OCI-LY7 (cell line): ENCODE measurements at places on chromosomes 3 and 15.

DNA sequence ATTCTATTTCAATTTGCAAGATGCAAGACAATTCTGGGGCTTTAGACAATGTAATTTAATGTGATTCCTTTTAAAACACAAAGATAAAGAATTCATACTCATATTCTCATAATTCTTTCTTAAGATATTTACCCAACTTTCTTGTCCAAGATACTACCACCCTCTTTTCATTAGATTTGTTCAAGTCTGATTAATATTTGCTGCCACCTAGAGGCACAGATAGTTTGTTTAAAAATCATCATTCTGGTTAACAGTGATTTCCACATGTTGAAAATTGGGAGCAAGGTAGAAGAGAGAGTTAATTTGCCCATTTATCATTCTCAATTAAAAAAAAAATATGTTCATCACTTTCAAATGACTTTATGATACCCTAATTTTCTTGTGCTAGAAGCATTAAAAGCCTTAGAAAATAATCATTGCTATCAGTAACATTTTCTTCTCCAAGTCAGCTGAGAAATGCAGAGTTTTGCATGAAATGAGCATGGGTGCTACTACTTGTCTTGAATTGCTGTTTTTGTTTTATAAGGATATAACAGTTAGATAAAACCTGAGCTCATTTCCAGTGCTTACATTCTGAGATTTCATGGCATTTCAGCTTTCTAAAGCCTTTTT is 11.6 kb downstream of the TAMM41 start:
- peak; percentile 24 for DNase-seq

- DNase-seq, result no peak
Observed at GRCh38 chr15:56185980-56186379, 57.7 kb downstream of the RFX7 start.

DNA sequence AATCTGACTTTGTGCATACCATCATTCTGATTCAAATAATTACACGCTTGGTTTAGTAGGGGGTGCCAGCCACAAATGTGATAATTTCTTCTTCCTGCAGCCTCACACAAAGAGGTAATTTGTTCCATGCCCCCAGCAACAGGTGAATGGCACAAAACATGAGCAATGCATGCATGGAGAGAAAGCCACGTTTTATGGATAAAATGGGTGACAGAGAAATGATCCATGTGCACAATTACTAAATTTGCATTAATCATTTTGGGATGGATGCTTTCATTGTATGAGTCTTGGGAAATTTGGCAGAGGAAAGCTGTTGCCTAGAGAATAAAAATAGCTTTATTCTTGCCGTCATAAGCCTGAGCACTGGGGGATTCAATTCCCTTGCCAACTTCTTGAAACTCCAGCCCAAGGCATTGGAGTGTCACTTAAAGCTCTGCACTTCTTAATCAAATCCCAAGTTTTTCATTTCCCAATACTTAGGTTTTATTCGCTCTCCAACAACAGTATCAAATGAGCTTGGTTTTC is 411.6 kb downstream of the GBE1 start:
- no peak for DNase-seq

DNA sequence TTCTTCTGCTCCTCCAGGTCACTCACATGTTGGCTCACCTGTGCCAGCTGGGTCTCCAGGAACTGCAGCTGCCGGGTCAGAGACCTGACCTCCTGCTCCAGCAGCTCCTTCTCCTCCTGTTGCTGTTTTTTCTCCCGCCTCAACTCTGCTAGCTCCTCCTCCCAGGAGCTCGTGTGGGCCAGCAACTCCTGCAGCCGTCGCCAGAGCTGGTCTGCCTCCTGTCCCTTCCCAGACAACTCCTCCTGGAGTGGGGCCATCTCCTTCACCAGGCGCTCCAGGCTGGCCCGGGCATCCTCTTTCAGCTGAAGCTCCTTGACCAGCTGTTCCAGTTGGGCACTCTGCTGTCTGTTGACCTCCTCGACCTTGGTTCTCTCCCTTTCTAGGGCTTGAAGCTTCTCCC is 24.5 kb downstream of the CXCR6 start:
- DNase-seq, result no peak

DNA sequence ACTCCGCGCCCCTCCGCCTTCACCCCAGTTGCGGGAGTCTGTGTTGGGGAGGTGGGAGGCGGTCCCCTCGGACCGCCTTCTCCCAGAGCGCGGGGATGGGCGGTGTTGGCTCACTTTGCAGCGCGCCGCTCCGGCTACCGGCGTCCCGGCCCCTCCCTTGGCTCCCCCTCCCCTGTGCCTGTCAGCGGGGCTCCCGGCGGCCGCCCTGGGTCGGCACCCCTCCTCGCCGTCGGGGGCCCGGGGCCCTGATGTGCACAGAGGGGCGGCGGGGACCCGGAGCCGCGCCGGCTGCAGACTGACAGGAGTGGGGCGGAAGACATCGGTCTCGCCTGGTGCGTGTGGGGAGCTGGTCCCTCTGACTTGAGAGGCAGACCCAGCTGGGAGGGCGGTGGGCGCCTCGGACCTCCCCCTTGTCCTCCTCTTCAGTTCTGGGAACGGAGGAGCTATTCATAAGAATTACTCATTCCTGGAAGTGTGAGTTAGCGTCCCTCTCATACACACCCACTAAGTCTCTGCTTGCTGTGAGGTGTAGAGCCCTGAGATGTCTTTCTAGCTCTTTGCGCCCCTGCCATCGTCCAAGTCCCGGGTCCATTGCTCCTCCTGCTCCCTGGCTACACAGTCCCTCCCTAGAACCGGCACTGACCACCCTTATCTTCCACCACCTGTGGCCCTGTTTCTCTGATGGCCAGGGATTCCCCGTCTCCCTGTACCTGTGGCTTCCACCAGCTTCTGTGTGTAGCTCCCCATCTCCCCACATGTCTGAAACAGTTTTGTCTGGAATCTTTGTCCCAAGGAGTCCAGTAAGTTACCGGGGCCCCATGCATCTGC is 42.3 kb upstream of the ROPN1 start:
- no peak for DNase-seq

GRCh38 chr15:38638126-38638525 is 73.5 kb upstream of the RASGRP1 start:
- no peak for DNase-seq

DNA sequence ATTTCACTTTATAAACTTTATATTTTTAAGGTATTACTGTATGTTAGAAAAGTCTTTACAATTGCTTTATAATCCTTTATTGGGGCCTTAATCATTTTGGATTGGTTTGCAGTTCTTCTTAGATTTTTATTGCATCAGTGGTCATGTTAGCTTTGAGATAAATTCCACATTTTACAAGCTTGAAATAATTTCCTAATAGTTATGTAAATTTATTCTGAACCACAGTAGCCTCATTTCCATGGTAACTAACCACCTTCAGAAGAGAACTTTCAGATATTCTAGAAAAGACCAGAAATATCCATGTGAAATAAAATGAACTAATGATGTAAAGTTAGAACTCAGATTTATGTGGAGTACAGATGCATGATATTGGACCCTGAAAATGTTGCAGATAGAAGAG is 94.2 kb downstream of the NEO1 start:
- DNase-seq, result no peak

DNA sequence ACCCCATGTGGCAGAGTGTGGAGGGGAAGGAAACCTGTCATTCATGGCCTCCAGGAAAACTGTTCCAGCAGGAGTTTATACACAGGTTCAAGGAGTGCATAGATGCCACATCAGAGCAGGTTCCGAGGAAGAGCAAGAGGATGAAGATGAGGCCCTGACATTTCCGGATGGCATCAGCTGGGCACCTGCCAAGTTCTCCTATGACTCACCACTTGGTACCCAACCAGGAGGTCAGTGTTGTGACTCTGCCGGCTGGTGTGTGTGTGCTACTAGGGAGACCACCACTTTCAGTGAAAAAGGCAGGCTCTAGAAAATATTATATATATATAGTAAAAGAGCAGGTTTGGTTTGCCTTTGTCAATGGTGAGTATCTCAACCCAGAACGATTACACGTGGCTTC is 69.3 kb downstream of the NTRK3 start:
- no peak for DNase-seq

GRCh38 chr3:126986001-126986400 is 3.1 kb downstream of the PLXNA1 start:
- no peak for DNase-seq

GRCh38 chr3:169695031-169695430 is 31.5 kb upstream of the MECOM start:
- DNase-seq, result no peak

DNA sequence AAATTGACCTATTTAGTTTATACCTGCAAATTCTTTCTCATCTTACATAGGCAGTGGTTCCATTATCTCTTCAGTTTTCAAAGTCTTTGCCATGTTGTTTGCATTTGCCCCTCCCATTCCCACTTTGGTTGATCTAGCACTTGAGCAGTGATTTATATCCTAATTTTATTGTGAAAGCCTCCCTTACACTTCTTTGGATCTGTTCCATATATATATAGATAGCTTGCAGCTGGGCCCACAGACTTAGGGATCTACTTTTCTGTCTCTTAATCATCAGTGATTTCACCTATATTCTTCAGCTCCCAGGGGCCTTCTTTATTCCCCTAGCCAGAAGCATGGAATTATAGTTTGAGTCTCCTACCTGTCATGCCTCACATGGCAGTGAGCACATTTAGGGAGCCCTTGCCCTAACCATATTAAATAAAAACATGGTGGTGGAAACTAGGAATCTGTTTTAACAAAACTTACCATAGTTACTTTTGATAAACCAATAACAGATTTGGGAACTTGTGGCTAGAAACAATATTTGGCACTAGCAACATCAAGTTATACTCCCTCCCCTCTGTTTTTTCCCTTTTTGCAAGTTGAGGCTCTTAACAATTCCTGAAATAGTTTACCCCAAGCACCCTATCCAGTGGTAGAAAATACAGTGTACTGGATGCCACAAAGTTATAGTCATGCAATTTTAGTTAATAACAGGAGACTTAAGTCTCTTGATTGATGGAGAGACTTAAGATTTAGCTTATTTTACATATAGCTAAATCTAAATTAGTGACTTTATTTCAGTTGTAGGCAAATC is 41.7 kb downstream of the ARIH1 start:
- no peak for DNase-seq

DNA sequence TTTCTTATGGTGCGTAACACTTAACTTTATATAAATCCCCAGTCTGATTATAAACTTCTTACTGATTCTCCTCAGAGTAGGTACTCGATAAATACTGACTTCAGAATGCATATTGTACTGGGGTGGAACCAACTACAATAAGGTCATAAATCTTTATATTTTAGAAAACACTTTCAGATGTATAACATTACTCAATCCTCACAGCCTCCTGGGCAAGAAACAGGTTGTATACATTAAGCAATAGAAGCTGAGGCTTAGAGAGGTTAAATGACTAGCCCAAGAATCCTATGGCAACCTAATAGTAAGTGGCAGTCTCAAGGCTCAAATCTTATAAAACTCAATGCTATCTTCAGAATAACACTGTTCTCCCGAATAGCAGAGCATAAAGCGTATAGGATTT is 9.1 kb downstream of the VPS13C start:
- DNase-seq, result no peak

- DNase-seq, result no peak
Observed at GRCh38 chr15:32888221-32888761, 170.5 kb downstream of the GREM1 start.

- DNase-seq, result no peak
Observed at GRCh38 chr3:164818318-164818717, 260.0 kb downstream of the SI start.

- peak; percentile 51 for DNase-seq
Observed at GRCh38 chr15:80242132-80242769, 9.8 kb downstream of the CTXND1 start.

- DNase-seq, result no peak
Observed at GRCh38 chr3:161217496-161217895, 3.6 kb upstream of the NMD3 start.

DNA sequence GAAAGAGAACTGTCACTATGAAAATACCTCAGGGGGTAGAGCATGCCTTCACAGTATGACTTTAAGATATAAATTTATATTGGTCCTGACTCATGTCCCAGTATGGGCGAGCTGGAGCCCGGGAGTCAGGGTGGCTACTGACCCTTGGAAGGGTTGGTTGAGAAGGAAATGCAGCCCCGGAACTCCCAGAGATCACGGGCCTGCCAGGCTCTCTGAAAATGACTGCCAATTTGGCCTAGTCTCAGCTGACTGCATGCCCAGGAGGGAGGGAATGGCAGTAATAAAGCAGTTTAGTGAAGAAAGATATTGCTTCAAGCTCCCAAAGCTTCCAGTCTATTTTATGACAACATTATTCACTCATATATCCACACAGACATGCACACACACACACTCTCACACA is 299.0 kb downstream of the NR2F2 start:
- DNase-seq, result no peak

GRCh38 chr3:176208283-176208682 is 989.0 kb downstream of the TBL1XR1 start:
- no peak for DNase-seq

GRCh38 chr3:120855665-120856437 is 52.2 kb upstream of the STXBP5L start:
- DNase-seq, result no peak

DNA sequence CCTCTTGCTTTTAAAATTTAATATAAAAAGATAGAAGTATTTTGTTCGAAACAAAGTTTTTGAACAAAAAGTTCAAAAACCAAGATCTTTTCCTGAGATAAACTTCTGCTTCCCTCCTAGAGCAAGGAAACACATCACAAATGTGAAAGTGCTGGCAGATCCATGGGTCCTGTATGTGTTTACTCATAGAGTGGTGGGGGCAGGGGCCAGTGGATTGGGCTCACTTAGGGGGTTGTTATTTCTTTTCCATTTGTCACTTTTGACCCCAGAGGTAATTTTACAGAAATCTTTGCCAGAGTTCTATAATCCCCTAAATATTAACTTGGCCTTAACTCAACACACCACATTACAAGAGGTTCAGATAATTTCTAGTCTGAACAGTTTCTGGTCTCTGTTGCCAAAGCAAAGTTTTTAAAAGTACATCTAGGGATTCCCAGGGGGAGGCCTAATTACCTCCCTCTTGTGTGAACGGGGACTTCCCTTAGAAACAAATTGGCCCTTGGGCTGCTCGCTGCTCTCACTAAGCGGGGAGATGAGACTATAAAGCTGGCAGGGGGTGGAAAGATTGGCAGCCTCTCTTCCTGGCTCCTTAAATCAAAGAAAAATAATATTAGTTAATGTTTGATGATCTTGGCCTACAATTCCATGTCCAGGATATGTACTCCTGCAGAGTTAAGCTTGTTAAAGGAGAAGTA is 66.8 kb upstream of the PTX3 start:
- no peak for DNase-seq
